WTC11 (cell line): ENCODE measurements at places on chromosomes 7 and 10.

DNA sequence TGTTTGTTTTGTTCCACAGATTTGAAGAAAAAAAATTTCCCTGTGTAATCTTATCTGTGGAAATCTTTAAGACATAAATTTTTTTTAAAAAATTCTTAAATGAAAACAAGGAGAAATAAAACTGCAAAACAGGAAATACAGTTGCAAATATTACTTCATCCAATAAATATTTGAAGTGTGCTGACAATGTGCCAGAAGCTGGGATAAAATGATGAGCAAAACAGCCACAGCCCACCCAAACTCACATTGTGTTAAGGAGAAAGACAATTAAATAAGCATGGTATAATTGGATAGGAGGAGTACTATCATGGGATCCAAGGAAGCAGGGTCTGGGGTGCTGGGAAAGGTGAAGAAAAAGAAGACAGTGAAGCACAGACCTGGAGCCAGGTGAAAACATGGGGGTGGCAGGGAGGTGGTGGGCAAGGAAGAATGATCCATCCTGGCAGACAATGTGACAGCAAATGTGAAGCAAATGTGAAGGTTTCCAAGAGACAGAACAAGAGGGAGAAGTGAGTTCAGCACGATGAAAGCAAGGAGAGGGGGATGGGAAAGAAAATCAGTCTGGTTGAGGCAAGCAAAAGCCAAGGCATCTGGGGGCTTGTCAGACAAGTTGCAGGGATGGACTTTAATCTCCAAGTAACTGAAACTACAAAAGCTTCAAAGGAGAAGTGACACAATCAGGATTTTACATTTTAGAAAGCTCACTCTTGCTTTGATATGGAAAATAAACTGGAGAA is 135.9 kb downstream of the HIBADH start:
- H3K27me3 ChIP-seq, result no peaks in the 10 kb centered on the region
- H3K27ac ChIP-seq, result no peak overlapping the region; the same call in 1 of the 2 replicates
- peaks cover 8% of the 10 kb centered on the region for H3K4me1 ChIP-seq
- no peak overlapping the region for H3K4me3 ChIP-seq
- no peak for DNase-seq

- H3K36me3 ChIP-seq, result no peaks in the 10 kb centered on the region
- H3K4me1 ChIP-seq, result 0 out of 2 replicates have a peak, but pooled peaks cover 3% of the 10 kb centered on the region
These were observed 51.2 kb upstream of the KMT2E start for GRCh38 chr7:104962781-104963180.

- no peak for DNase-seq
- H3K27ac ChIP-seq, result no peak overlapping the region
- H3K4me3 ChIP-seq, result no peak overlapping the region
- H3K27me3 ChIP-seq, result no peaks in the 10 kb centered on the region
- H3K4me1 ChIP-seq, result peaks cover 13% of the 10 kb centered on the region
- H3K36me3 ChIP-seq, result peaks cover 6% of the 10 kb centered on the region
These were observed 15.2 kb upstream of the ACSM6 start for GRCh38 chr10:95178797-95179196.

DNA sequence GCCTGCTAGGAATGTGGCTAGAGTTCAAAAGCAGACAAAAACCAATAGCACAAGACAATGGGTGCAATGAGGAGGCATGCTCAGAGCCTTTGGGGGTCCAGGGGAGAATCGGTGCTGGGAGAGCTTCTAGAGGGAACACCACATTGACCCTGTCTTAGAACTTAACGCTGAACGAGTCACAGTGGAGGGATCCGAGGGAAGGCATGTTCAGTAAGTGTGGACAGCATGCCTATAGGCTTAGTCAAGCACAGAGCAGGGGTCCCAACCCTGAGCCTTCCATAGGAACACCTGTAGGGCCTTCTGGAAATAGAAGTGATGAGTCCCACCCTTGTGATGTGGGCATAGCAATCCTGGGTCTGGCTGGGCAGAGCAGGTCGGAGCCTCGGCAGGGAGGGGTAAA is 148.7 kb downstream of the PKD1L1 start:
- no peaks in the 10 kb centered on the region for H3K27me3 ChIP-seq
- no peak for DNase-seq
- no peaks in the 10 kb centered on the region for H3K4me1 ChIP-seq
- no peak overlapping the region for H3K4me3 ChIP-seq
- no peak overlapping the region for H3K27ac ChIP-seq

DNA sequence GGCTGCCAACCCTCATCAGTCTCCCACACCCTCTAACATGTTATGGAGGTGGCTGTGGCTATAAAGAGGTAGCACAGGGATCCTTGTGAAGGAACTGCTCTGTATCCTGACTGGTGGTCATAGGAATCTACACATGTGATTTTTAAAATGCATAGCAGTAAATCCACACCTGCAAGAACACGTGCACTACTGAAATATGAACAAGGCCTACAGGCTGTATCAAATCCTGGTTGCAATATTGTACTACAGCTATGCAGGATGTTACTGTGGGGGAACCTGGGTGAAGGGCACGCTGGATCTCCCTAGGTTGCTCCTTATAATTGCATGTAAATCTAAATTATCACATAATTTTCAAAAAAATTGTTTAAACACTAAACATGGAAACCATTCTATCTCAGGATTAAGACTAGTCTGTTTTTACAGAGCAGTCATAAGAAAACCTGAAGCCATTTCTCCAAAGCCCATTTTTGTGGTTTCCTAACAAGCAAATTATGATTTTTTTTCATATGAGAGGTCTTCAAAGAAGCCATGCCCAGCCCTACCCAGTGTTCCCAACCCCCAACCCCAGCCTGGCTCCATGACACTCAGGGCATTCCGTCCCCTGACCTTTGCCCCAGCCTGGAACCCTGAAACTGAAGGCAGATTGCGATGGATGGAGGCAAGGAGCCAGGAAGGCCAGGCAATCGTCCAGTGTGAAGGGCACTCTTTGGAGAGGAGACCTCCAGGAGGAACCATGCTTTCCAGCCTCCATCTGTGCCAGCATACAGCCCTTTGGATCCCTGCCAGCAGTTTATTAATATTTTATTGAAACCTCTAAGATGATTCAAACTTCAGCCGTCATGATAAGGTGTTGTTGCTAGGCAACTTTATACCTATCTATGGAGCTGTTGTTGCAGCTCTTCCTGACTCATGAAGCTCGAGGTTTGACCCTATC is 161.0 kb downstream of the GRID1 start:
- no peaks in the 10 kb centered on the region for H3K27me3 ChIP-seq
- peak; percentile 1 for DNase-seq
- peaks cover 7% of the 10 kb centered on the region for H3K4me1 ChIP-seq
- no peak overlapping the region for H3K4me3 ChIP-seq
- no peak overlapping the region for H3K27ac ChIP-seq
- no peaks in the 10 kb centered on the region for H3K36me3 ChIP-seq

GRCh38 chr7:101231644-101232043 is 6.0 kb downstream of the CLDN15 start:
- H3K27me3 ChIP-seq, result no peaks in the 10 kb centered on the region
- peaks cover 24% of the 10 kb centered on the region for H3K4me1 ChIP-seq
- no peak for DNase-seq
- peak overlapping the region; percentile 11; the same call in 1 of the 2 replicates for H3K27ac ChIP-seq
- H3K36me3 ChIP-seq, result peaks cover 11% of the 10 kb centered on the region
- H3K4me3 ChIP-seq, result peak overlapping the region; percentile 74

DNA sequence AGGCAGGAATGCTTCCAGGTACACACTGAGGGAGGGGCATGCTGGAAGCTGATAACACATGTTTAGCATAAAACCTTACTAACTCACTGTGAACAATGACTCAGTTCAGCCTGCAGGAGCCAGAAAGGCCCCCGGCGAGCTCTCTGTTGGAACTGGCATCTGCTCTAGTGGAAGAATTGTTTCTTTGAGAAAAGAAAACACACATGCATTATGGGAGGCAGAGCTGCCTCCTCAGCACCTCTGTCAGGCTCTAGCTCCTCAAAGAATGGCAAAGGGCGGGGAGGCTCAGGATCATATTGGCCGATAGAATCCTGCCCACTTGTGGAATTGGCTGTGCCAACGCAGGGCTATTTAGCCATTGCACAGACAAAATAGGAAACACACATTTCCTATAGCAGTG is 338.3 kb downstream of the CXCL12 start:
- DNase-seq, result no peak
- H3K27ac ChIP-seq, result no peak overlapping the region
- H3K4me1 ChIP-seq, result peaks cover 26% of the 10 kb centered on the region
- no peak overlapping the region for H3K4me3 ChIP-seq

- H3K4me1 ChIP-seq, result peaks cover 8% of the 10 kb centered on the region
- DNase-seq, result no peak
- peaks cover 27% of the 10 kb centered on the region for H3K36me3 ChIP-seq
- H3K4me3 ChIP-seq, result no peak overlapping the region
- H3K27ac ChIP-seq, result peak overlapping the region; percentile 60; the same call in 1 of the 2 replicates
These were observed 12.0 kb upstream of the BTBD16 start for GRCh38 chr10:122259075-122259466.

DNA sequence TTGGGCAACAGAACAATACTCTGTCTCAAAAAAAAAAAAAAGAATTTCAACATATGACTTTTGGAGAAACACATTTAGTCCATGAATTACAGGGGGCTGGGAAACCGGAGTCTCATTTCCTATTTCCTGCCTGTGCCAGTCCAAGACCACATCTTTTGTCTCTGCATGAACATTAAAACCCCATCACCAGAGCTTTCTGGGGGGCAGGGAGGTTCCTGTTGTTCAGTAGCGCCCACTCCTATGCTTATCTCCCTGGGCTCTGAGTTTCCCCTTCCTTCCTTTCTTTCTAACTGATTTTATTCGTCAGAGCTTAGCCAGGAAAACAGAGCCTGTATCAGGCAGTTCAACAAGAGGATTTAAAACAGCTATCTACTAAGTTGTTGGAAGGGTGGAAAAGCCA is 119.3 kb downstream of the CALN1 start:
- H3K4me1 ChIP-seq, result peaks cover 8% of the 10 kb centered on the region; the same call in 1 of the 2 replicates
- no peak for DNase-seq
- H3K36me3 ChIP-seq, result peaks cover 11% of the 10 kb centered on the region
- H3K27me3 ChIP-seq, result no peaks in the 10 kb centered on the region
- H3K27ac ChIP-seq, result no peak overlapping the region

GRCh38 chr7:69373171-69374043 is 224.9 kb upstream of the AUTS2 start:
- H3K27me3 ChIP-seq, result peaks cover 5% of the 10 kb centered on the region
- peaks cover 2% of the 10 kb centered on the region for H3K4me1 ChIP-seq

- H3K36me3 ChIP-seq, result peaks cover 9% of the 10 kb centered on the region
- peaks cover 9% of the 10 kb centered on the region for H3K4me1 ChIP-seq
- H3K27ac ChIP-seq, result no peak overlapping the region
- peaks cover 3% of the 10 kb centered on the region; the same call in 1 of the 2 replicates for H3K27me3 ChIP-seq
- no peak for DNase-seq
These were observed 11.9 kb upstream of the ODAD2 start for GRCh38 chr10:28010821-28011220.

- no peaks in the 10 kb centered on the region for H3K27me3 ChIP-seq
- no peak overlapping the region for H3K4me3 ChIP-seq
- H3K36me3 ChIP-seq, result no peaks in the 10 kb centered on the region
- no peak overlapping the region; the same call in 1 of the 2 replicates for H3K27ac ChIP-seq
- no peaks in the 10 kb centered on the region for H3K4me1 ChIP-seq
These were observed 7.5 kb upstream of the ATP6V0E2 start for GRCh38 chr7:149866139-149866778.

DNA sequence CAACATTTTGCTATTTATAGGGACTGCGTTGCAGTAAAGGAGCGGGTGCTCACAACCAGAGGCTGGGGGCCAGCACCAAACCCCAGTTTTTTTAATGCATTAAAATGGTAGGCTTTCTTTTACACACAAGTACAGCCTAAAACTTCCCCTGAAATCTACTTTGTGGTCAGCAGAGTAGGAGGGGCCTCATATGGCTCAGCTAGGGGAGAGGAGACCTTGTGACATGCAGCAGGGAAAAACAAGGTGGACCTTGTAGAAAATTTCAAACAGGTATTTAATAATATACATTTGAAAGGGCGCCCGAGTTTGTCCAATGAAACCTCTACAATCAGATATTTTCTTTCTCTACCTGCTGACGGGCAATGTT is 1.4 kb downstream of the CCDC136 start:
- H3K27ac ChIP-seq, result no peak overlapping the region
- peaks cover 31% of the 10 kb centered on the region for H3K36me3 ChIP-seq
- no peak overlapping the region for H3K4me3 ChIP-seq
- H3K4me1 ChIP-seq, result peaks cover 37% of the 10 kb centered on the region
- DNase-seq, result no peak

DNA sequence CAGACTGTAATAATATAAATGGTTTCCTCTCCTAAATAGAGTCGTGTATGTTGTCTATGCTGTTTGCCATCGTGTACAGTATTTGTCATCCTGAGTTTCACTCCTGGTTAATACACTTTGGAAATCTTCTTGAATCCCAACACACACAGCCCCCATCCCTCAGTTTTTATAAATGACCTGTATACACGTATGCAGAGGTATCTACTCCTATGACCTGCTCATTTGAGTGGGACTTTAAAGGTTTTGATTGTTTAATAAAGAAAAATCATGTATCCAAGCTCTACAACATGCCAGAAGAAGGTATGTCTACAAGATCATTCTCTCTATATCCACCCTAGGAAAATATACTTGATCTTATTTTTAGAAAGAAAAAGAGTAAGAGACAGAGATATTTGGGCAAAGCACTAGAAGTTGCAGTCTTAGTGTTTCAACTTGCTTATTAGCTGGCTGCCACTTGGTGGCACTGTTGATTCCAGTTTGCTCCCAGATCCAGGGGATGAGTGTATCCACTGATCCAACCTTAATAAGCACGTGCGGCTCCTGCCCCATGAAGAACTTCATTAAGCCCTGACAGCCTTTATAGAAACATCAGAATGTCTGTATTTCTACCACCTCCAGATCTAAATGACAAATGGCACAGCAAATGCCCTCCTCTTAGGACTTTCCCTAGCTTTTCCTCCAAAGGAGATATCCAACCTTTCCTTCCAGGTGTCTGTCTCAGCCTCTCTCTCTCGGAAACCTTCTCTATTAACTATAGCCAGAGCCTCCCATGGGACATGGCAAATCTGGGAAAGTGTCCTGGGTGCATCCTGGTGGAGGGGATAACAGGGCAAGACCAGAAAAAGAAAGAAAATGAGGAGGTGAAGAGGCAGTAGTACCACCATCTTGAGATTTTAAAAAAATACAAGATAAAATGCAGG is 181.6 kb upstream of the NEBL start:
- H3K4me3 ChIP-seq, result no peak overlapping the region
- H3K4me1 ChIP-seq, result peaks cover 4% of the 10 kb centered on the region; the same call in 1 of the 2 replicates
- no peak overlapping the region for H3K27ac ChIP-seq
- no peaks in the 10 kb centered on the region for H3K36me3 ChIP-seq
- peak; percentile 78 for DNase-seq
- H3K27me3 ChIP-seq, result peaks cover 5% of the 10 kb centered on the region

DNA sequence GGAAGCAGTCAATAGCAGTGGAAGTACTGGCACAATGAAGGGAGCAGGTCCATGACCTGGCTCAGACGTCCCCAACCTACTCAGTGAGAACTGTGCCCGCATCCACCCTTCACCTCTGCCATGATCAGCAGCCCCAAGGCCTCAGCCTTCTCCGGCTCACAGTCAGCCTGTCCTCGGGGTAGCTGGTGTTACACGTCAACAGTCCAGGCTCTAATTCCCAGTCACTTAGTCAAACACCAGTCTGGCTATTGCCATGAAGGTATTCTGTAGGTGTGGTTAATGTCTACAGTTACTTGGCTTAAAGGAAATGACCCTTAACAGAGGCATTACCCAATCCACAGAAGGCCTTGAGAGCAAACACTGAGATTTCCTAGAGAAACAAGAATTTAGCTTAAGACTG is 49.1 kb downstream of the GRB10 start:
- no peak overlapping the region for H3K4me3 ChIP-seq
- no peak for DNase-seq
- peaks cover 10% of the 10 kb centered on the region; the same call in 1 of the 2 replicates for H3K4me1 ChIP-seq
- H3K27me3 ChIP-seq, result no peaks in the 10 kb centered on the region
- H3K36me3 ChIP-seq, result no peaks in the 10 kb centered on the region
